ENCODE measurements at places on chromosomes 5 and 9.

DNA sequence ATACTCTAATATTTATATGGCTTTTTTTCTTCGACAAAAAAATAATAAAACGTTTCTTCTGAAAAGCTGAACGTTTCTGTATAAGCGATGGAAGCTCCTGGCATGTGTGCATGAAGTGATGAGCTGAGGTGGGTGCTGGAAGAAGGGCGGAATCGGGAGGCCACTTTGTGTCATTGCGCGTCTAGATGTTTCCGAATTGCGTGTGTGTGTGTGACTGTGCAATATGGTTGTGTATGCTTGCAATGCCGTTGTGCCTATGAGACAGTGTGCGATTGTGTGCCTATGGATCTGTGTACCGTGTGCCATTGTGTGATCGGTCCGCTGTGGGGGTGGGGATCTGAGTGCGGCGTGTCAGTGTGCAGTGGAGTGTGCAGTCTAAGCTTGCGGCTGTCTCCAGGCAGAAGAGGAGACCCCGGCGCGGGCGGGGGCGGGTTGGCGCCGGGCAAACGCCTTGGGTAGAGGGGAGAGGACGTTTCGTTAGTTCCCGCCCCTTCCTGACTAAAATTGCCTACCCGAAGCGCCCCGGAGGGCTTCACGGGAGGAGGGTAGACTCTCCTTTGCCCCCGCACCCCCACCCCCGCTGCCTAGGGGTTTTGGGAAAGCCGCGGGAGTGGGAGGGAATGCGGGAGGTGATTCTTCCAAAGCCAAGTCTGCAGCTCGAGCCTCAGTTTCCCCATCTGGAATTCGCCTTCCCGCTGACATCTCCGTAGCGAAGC is 24.2 kb downstream of the PCDHGC5 start:
- no peak for DNase-seq

DNA sequence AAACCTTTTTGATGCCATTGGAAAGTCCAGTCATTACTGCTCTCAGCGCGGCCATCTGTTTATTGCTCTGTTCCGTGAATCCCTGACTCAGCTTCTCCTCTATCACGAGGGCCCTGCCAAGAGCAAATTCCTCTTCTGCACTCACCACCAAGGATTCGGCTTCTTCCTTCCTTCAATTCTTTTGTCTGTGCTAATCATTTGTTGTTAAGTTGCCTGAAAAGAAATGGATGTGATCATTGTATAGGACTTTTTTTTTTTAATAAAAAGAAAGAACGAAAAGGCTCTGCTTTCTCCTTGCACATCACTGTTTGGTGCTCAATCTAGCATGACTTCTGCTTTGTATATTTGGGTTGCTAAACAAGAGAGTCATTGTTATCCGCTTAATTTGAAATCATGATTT is 128.7 kb upstream of the PIK3R1 start:
- no peak for DNase-seq

DNA sequence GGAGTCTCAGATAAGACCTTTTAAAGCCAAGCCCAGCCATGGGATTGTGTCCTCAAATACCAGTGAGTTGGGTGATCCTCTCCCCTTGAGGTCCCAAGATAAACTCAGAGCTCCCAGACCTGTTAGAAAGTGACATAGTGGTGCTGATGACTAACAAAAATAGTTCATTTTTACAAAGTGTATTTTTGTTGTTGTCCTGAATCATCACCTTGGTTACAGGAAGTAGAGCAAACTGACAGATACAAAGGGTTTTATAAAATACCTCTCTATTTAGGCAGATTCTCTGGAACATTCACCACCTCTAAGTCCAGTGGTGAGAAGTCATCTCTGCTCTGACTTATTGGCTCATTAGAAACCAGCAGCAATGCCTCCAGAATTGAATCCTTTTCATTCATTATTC is 259.3 kb downstream of the CEMIP2 start:
- peak; percentile 1 for DNase-seq

GRCh38 chr9:134830926-134831720 is 49.5 kb upstream of the FCN2 start:
- DNase-seq: no peak

- no peak for DNase-seq
These were observed 99.2 kb downstream of the PHF2 start for GRCh38 chr9:93675336-93676150.

GRCh38 chr9:77977210-77977611 is 54.4 kb downstream of the GNAQ start:
- DNase-seq: peak; percentile 35

- DNase-seq: no peak
These were observed 6.6 kb downstream of the PCDH12 start for GRCh38 chr5:141951332-141951781.

DNA sequence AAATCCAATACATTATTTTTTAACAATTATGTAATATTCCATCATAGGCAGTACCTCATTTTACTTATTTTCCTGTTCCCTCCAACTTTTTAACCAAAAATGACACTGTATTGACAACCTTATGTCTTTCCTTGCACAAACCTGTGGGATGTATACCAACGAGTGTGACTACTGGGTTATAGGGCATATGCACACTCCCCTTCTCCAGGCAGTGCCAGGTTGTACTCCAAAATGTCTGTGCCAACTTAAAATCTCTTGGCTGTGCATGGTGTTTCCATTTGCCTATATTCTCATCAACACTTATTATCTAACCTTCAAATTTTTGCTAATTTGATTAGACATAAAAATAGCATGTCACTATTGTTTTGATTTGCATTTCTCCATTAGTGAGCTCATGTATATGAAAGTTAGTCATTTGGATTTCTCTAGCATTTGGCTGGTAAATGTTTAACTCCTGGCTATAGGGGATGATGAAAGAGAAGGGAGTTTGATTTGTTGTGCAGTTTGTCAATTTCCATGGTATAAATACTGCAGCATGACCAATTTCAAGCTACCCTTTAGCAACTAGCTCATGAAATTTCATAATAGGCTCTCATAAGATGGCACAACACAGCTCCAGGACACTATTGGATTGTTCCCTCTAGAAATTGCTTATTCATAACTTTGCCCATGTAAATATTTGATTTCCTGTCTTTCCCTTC is 129.9 kb downstream of the BAAT start:
- no peak for DNase-seq

DNA sequence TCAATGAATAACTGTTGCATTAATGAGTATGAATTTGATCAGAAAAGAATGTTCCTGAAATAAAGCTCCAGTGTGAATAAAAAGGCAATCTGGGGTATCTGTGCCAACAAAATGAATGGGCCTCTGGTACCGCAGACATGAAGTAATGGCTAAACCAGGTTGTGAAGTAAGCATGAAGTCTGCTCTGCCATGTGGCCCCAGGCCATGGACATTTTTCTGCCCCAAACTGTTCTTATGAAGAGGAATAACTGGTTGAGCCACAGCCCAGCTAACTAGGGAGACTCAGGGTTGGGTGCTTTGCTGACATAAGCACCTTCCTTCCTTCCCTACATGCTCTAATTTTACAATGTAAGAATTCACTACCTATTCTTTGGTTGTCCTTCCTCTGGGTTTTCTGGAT is 147.4 kb upstream of the LRRTM2 start:
- no peak for DNase-seq

GRCh38 chr5:54453046-54453445 is 2.5 kb upstream of the HSPB3 start:
- DNase-seq: no peak

DNA sequence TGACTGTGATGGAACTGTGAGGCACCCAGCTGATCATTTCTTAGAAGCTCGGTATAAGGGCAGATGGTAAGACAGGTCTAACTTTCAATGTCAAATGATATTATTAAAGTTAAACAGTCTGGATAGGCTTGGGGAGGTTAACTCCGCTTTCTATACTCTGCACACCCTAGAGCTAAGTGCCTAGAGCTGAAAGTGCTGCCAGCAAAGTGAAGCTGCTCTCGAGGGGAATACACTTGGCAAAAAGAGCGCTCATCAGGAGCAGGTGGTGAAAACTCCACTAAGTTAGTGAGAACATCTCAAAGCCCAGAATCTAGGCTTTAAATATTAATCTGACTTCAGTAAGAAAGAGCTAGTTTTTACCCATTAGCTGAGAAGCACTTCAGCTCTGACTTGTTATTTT is 349.6 kb upstream of the SLC30A5 start:
- no peak for DNase-seq
